ENCODE measurements at places on chromosomes 2 and 18.

GRCh38 chr18:64258111-64258650 lies 109.3 kb upstream of the LINC00305 start:
- DNase-seq: no peak

- no peak for DNase-seq
These were observed 1.5 kb downstream of the C18orf54 start for GRCh38 chr18:54359233-54359632.

GRCh38 chr2:63544017-63544627 lies 44.2 kb downstream of the WDPCP start:
- no peak for DNase-seq

DNA sequence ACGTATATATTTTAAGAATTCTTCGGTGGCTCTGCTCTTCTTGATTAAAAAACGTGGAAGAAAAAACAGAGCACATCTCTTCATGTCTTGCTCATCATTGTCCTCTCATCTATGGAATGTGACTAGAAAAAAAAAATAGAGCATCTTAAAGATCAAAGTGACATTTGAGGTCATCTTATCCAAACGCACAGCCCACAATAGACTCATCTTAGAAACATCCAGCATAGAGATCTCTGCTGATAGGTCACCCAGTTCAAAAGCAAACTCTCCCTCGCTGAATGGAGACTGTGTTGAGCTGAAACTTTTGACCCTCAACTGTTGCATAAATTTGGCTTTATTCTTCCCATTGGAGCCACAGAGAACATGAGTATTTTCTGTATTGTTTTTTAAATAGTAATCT lies 65.2 kb downstream of the CMPK2 start:
- DNase-seq: no peak

GRCh38 chr2:207253666-207254345 lies 88.1 kb upstream of the KLF7 start:
- DNase-seq: no peak

DNA sequence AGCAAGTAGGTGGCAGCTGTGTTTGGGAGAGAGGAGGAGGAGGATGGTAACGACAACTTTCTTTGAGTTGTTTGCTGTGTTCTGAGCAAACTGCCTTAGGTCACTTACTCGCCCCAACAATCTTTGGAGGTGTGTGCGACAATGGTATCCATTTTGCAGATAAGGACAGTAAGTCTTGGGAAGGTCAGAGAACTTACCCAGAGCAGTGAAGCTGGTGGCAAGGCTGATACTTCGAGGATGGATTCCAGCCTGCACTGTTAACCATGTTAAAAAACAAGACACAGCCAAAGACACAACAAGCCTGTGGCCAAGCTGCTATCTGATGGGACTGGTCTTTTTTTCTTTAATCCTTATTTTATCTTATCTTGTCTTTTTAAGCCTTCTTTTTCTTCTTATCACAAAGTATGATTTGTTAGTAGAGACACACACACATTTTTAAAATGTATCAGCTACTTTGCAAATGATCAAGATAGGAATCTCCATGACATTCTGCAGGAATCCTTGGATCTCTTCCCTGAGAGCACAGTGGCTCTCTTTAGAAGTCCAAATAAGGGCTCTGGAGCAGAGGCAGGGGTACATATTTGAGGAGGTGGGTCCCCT lies 27.9 kb downstream of the CNDP1 start:
- no peak for DNase-seq

DNA sequence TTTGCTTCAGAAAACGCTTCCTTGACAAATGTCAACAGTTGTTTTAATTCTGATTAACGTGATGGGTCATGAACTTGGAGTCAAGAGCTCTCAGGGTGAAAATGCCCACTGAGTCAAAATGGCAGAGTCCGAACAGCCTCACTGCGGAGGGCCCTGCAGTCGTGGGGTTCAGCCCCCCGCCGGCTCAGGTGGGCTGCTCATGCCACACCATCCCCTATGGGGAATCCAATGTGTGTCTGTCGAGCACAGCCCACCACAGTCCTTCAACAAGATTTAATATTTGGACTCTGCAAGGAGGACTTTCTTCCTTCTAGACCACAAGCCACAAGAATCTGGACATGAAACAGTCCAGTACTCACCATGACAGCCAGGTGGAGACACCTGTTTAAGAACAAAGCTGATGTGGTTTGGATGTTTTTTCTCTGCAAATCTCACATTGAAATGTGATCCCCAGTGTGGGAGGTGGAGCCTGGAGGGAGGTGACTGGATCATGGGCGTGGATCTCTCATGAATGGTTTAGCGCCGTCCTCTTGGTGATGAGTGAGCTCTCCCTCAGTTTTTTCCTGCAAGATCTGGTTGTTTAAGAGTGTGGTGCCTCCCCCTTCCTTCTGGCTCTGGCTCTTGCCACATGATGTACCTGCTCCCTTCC lies 201.0 kb downstream of the NDUFA10 start:
- peak; percentile 18 for DNase-seq

GRCh38 chr2:96923810-96924774 lies 54.2 kb upstream of the SEMA4C start:
- no peak for DNase-seq

DNA sequence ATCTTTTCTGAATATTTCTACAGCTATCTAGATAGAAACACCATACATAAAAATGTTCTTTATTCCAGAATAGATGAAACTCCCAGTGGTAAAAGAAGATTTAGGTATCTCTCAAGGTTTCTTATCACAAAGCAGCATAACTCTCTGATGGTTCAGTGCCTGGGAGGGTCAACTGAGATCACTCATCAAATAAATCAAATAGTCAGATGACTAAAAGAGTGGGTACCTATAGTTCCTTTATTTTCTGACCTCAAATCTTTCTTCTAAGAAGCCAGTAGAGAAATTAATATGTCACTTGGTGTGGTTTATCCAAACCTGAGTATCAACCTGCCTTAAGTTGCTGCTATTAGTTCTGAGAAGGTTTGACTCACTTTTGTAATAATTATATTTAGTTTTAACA lies 120.9 kb downstream of the TMEFF2 start:
- no peak for DNase-seq

- DNase-seq: no peak
These were observed 65.9 kb upstream of the HPCAL1 start for GRCh38 chr2:10236571-10237391.

GRCh38 chr18:13265008-13265910 lies 46.7 kb downstream of the LDLRAD4 start:
- DNase-seq: no peak

DNA sequence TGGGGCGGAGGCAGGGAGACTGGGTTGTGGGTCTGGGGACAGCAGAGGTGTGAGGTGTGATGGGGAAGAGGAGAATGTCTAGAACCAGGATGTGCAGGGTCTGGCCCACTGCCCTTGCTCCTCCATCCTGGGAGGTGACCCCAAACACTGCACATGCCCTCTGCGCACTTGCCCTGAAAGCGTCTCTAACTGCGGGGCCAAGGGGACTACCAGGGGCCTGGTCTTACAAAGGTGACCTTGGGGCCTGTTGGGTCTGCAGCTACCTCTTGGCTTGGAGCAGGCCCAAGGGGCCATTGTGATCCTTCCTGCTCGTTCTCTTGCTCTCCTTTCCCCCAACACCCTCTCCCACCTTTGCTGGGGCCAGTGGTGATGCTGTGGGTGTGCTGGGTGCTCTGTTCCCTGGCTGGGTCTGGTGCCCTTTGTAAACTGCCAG lies 48.0 kb upstream of the FAHD2A start:
- no peak for DNase-seq

- no peak for DNase-seq
These were observed 84.5 kb downstream of the SPRED2 start for GRCh38 chr2:65347913-65348312.

GRCh38 chr2:70620020-70620419 lies 66.4 kb upstream of the TGFA start:
- DNase-seq: no peak

DNA sequence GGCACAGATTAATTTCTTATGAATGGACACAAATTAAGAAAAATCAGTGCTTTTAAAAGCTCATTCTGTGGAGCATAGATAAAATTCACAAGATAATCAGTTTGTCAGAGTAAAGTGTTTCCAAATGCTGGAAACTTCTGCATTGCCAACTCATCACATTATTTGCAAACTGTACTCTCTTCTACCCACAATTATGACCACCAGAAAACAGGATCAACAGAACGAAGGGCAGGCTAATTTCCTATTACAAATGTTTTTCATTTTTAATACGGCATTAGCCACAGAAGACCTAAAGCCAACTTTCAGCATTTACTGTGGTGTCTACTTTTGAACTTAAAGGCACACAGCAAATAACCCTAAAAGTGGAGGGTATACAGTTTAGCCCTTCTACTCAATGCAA lies 6.0 kb downstream of the IRS1 start:
- DNase-seq: no peak

DNA sequence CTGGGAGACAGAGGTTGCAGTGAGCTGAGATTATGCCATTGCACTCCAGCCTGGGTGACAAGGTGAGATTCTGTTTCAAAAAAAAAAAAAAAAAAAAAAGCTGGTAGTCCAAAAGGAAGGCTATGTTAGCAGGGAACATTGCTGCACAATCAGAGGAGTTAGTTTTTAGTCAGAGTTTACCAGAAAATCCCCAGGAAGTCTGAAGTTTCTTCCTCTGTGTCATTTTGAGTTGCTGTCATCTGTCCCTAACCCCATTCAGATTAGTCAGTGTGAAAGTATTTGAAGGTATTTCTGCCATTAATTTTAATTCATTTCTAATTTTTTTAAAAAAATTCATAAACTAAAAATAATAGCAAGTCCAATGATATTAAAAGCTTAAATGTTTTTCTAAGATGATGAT lies 33.5 kb upstream of the CERS6 start:
- no peak for DNase-seq

GRCh38 chr2:136233298-136233697 lies 115.3 kb upstream of the CXCR4 start:
- no peak for DNase-seq

- no peak for DNase-seq
These were observed 7.0 kb upstream of the LDLRAD4 start for GRCh38 chr18:13211534-13211933.

GRCh38 chr2:177282787-177283572 lies 18.5 kb upstream of the NFE2L2 start:
- no peak for DNase-seq

- DNase-seq: no peak
These were observed 20.3 kb upstream of the RBBP8 start for GRCh38 chr18:22912835-22913234.

DNA sequence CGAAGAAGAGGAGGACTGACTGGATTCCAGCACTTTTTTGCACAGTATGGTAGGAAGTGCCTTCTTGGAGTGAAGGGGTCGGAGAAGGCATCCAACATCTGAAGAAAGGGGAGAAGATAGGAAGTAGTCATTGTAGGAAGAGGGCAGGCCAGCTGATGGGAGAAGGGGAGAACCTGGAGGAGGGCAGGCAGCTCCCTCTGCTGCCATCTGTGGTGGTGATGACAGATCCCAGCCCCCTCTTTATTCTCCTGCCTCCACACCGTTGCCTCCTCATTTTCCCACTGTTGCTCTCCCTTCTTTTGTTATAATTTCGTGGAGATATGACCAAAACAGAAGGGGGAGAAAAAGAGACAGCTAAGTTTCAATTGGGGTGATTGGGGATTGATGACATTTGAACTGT lies 2.9 kb upstream of the SCYGR2 start:
- no peak for DNase-seq

GRCh38 chr2:68341583-68341982 lies 21.8 kb upstream of the CNRIP1 start:
- no peak for DNase-seq

DNA sequence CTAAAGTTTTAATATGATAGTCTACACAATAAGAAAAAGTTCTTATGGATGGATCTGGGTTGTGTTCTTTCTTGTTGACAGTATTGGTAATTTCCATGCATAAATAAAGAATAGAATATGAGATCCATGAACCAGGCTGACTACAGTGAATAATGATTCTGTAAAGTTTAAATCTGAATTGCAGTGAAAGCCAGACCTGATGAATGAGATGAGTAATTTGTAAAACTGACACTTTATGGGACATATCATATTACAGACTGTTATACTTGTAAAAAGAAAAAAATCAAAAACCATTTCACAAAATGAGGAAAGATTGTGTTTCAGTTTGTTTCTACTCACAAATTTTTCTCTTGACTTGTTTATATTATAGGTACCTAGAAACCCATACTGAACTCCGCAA lies 164.9 kb upstream of the SCN7A start:
- no peak for DNase-seq

All from colonic mucosa (tissue), 4 donors.